Spinal cord (tissue), 10 donors: ENCODE measurements at places on chromosomes 2 and 18.

- no peak for DNase-seq
These were observed 193.9 kb downstream of the EIPR1 start for GRCh38 chr2:3183766-3184165.

DNA sequence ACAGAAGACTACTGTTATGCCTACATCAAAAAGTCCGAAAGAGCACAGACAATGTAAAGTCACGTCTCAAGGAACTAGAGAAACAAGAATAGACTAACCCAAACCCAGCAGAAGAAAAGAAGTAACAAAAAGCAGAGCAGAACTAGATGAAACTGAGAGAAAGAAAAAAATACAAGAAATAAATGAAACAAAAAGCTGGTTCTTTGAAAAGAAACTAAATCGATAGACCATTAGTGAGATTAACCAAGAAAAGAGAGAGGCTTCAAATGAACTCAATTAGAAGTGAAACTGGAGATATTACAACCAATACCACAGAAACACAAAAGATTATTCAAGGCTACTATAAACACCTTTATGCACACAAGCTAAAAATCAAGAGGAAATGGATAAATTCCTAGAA, 271.8 kb downstream of the MBD2 start:
- no peak for DNase-seq

- no peak for DNase-seq
These were observed 154.3 kb upstream of the FN1 start for GRCh38 chr2:215590010-215590745.

- DNase-seq = no peak
These were observed 66.0 kb upstream of the ITGA6 start for GRCh38 chr2:172361360-172361759.

DNA sequence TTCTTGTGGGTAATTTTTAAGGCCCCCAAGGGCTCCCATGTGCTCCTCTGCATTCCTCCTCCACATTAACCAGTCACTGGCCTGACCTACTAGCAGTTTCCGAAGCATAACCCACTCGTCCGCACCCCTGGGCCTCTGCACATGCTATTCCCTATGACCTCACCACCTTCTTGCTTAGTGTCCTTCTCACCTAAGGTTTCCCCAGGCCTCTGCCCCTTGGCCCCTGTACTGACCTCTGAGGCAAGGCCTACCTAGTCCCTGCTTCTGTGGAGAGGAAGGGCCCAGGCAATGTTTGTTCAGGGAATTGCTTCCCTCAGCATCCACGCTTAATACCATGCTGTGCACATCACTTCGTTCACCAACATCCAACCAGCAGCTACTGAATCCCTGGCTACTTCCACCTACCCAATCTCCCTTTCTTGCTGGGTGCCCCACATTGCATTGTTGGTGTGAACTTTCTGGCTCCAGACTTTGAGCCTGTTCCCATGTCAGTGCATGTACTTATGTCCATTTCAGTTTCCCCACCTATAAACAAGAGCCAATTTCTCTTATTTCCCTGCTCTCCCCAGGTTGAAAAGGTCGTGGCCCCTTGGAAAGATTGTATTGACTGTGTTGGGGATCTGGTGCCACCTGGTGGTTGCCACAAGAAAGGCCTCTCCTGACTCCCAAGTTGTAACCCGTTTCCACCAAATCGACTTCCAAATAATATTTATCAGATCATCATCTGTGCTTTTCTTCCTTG, 19.2 kb upstream of the TMEM177 start:
- no peak for DNase-seq
